ENCODE measurements at places on chromosomes 3 and 15.

DNA sequence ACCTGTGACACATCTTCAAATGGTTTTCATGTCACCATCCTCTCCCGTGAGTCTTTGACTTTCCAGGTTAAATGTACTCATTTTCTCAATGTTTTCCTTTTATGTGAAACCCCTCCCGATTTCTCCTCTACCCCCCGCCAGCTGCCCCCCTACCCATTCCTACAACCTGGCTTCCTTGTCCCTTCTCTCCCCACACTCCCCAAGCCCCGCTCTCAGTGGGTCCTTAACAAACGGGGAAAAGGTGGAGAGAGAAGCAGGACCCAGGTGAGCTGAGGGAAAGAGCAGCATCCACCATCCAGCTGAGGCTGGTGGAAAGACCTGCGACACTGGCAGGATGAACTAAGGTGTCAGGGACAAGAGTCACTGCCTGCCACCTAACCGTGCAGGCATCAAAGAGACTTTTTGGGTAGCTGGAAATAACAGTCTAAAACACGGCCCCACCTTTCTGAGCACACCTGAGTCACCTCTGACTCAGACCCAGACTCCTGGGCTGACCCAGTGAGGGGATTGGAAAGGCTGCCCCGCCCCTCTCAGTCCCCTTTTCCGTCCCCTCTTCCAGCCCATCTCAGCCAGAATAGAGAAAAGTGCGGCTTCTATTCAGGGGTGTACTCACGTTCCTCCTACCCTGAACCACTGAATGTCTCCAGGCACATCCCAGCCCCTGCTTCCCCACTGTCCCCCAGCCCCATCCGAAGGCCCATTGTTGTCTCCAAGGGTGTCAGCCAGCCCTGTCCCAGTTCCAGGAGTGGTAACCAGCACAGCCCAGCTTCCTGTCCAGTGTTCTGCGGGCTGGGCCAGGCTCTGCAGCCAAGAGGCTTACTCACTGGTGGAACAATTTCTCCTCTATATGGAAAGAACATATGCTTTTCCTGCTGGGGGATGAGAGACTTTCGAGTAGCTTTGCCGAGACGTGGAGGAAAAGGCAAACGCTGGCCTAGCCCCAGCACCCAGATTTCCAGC lies 20.4 kb downstream of the ISG20 start:
- no peak for DNase-seq

GRCh38 chr3:126057501-126057819 lies 26.5 kb downstream of the SLC41A3 start:
- DNase-seq, result no peak

DNA sequence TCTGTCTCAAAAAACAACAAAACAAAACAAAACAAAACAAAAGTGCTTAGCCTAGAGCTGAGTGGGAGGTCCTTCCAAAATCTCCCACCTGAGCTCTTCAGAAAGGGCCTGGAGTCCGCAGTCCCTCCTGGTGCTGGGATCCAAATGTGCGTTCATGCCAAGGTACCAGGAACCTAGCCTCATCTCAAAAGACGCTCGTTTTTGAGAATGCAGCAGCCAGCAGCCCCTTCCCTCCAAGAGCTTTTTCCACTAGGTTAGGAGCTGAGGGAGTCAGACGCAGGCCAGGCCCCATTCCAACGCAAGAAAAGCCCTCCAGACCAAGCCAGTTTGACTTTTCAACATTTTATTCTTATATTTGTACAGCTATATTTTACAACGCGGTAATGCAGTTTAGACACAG lies 18.7 kb upstream of the RTP2 start:
- no peak for DNase-seq

DNA sequence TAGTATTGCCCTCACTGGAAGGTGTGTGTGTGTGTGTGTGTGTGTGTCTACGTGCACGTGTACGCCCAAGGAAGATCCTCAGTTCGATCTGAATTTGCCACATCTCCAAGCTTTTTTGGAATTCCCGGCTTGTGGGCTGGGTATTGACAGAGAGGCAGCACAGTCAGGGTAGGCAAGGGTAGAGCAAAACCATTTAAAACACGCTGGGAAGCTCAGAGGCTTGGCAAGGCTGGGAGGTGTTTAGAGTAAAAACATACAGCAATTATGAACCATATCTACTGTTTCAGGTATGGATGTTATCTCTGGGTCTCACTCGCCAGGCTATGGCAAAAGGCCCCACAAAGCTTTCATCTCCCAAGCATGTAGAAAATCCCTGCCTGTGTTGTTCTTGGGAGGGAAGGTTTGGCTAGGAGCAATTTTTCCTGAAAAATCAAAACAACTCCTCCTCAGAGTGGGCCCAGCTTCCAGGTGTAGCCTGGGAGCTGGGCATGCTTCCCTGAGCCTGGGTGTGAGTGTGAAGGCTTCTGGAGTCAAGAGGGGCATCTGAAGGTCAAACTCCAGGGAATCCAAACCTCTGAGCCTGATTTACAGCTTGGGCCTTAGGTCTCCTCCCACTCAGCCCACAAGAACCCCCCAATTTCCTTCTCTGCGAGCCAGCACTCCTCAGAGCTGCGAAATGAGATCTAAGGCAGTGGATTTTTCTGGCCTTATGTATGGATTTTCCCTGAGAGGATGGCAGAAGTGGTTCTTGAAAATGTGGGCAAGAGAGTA lies 244.8 kb upstream of the TPRG1 start:
- no peak for DNase-seq

DNA sequence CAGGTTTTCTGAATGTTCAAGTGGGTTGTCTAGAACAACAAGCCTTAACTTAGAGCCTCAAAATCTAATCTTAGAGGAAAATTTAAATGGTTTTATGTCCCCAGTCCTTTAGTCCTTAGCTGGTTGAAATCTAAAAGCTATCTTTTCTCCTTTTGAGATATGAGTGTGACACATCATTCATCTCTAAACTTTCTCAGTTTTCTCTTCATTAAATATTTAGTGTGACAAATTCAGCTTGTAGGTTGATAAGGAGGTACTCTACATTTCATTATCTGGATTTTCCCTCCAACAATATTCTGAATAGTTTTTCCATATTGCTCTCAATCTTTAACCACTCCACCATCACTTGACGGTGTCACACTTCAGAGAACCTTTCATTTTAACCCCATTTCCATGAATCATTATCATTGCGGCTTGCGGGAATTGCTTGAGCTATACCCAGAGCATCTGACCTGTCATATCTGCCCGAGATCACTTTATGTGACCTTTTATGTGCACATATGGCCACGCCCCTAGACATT lies 16.1 kb upstream of the ATP8B4 start:
- DNase-seq, result no peak

GRCh38 chr3:67077656-67078055 lies 79.5 kb downstream of the KBTBD8 start:
- DNase-seq, result no peak

DNA sequence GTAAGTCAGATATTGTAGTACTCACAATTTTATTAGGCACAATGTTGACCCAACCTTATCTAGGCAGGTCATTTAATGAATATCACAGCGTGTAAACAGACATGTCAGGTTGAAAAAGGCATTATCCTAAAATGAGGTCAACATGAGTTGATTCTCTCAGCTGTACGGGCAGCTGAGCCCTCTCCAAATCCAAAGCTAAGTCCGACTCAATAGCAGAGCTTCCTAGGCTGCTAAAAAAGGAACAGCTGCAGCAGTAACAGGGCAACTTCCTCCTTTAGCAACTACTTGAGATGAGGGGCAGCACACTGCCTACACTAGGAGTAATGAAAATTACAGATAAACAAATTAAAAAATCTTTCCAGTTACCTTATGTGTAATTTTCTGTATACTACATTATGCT lies 189.2 kb downstream of the CADM2 start:
- DNase-seq, result no peak

GRCh38 chr15:33007303-33007855 lies 187.1 kb downstream of the FMN1 start:
- DNase-seq, result no peak

DNA sequence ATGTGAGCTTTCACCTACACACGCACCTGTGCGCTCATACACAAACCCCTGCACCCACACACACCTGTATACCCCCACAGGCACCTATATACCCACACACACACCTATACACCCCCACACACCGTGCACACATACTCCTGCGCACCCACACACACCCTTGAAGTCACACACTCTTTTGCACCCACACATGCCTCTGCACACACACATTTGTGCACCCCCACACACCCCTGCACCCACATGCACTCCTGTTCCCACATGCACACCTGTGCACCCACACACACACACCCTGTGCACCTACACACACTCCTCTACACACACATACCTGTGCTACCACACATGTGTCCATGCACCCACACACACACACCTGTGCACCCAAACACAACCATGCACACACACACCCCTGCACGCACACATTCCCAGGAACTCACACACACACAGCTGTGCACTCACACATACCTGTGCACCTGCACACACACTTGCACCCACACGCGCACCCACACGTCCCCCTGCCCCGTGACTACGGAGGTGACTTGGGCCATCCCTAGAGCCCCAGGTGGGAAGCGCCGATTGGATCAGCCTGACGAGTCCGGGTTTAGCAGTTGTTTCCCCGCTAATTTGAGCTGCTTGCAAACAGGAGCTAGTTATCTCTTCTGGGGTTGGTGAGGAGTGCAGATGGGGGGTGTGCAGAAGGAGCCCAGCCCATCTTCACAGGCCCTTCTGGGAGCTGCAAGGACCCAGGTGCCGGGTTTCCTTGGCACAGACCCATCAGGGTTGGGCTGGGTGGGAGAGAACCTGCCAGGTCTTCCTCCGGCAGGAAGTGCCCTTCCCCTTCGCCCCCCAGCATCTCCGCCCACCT lies 97.8 kb downstream of the CHSY1 start:
- DNase-seq, result no peak

- DNase-seq, result no peak
These were observed 191.3 kb downstream of the LPP start for GRCh38 chr3:188345223-188345622.

- no peak for DNase-seq
These were observed 217.8 kb downstream of the SOX2 start for GRCh38 chr3:181929501-181929900.

DNA sequence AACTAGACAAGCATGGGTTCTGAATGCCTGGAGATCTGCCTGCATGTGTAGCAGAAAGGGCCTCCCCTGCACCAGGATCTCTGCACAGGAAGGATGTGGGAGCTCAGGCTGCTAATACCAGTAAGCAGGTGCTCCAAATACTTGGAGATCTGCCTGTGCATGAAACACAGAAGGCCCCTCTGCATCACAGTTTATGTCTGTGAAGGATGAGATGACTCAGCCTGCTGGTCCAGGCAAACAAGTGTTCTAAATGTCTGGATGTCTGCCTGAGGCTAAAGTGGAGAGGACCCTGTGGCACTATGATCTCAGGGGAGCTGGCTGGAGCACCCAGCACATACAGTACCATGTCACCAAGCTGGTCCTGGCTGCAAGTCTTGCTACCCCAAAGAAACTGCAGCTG lies 678.8 kb downstream of the MCTP2 start:
- no peak for DNase-seq

GRCh38 chr3:137845194-137845593 lies 81.1 kb downstream of the SOX14 start:
- no peak for DNase-seq

DNA sequence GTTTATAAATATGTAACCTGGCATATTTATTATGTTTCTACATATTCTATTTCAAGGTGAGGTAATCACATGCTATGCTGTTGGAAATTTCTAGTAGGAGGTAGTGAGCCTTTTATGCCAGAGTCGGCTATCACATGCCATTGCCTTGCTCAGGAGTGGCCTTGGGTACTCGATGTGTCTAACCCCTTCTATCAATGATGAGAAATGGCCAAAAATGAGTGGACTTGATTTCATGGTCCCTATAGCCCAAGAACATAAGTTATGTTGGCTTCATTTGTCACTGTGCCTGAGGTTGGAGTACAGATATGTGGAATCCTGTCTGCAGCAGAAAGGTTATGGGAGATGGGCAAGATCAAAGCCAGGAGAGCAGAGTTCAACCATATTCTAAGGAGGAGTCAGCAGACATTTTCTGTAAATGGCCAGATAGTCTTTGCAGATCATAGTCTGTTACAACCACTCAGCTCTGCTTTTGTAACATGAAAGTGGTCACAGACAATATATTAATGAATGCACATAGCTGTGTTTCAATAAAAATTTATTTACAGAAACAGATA lies 554.4 kb downstream of the PDCD6IP start:
- no peak for DNase-seq

- no peak for DNase-seq
These were observed 73.7 kb upstream of the TLE3 start for GRCh38 chr15:70171256-70171886.

DNA sequence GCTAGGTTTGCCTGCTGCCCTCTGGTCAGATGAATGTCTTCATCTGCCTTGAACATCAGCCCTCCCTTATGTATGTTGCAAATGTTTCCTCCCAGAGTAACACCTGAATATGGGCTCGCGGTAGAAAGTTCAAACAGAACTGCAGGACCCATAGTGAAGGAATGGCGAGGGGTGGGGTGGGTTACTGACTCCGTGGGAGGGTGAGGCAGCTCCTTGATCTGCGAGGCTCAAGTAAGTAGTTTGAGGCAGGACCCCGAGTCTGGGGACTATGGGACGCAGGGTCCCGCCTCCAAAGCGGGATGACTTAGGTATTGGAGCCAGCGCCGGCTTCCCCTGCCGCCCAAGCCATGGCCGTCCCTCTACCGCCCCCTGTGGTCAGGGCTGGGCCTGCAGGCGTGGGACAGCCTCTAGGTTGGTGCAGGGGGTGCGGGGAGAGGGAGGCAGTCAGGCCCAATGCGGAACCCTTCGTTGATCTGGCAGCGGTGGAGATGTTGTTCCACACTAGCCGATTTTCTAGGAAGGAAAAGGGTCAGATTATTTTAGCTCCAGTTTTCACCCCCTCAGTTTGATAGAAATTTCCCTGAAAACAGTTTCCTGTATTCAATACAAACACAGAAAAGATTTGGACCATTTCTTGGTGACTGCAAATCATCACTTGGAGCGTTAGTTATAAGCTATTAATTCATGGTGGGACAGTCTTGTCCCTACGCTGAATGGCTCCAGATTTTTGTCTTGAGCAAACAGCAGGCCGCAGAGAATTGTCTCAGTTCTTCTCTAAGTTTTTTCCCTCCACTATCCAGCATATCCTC lies 72.3 kb downstream of the CORO2B start:
- DNase-seq, result peak; percentile 14

DNA sequence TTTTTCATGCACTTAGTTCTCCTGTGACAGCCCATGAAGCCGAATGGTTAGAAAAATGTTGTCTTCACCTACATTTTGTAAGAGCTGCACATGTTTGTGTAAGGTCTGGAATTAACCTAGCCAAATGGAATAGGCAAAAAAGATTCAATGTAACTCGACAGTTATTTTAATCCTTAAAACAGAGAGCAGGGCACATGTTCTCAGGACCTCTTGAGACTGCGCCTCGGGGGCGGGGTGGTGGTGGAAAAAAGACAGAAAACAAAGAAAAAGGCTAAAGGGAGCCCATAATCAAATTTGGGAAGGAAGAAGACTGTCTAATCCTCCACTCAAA lies 702 bp upstream of the CSNK1G1 start:
- no peak for DNase-seq

GRCh38 chr15:65077981-65078352 lies 1.4 kb downstream of the KBTBD13 start:
- DNase-seq, result no peak
